Hepatocyte (in vitro differentiated cells): ENCODE measurements at places on chromosomes 5 and 9. TPM values are rescaled to one million over a fixed set of nuclear protein-coding genes. Genes with fewer than 3 reads are reported as not detected.

Gene CCDC152
- total RNA-seq, result 1.8 and 2.0 TPM in 2 replicates

Gene RHOBTB3
- total RNA-seq, result 126 and 162 TPM in 2 replicates

Gene SPACA9
- total RNA-seq, result 0.44 and 1.9 TPM in 2 replicates

Gene AQP3
- total RNA-seq, result 97.1 and 101 TPM in 2 replicates

Gene IL33
- total RNA-seq, result 2.0 and 2.1 TPM in 2 replicates

Gene ZNF879
- total RNA-seq, result 3.6 and 4.3 TPM in 2 replicates

Gene IL5
- total RNA-seq, result not detected in 2 replicates

Gene SLC36A3
- not detected in 2 replicates for total RNA-seq

Gene PLEKHG4B
- 3.5 and 4.0 TPM in 2 replicates for total RNA-seq

Gene PAEP
- total RNA-seq, result not detected in 2 replicates

Gene GARNL3
- 10.5 and 14.5 TPM in 2 replicates for total RNA-seq

Gene GBGT1
- 10.1 and 15.5 TPM in 2 replicates for total RNA-seq

Gene CKMT2
- total RNA-seq, result 5.0 and 5.5 TPM in 2 replicates

Gene GRM6
- total RNA-seq, result not detected in 2 replicates

Gene FSTL4
- 0.47 and 0.60 TPM in 2 replicates for total RNA-seq

Gene SWI5
- total RNA-seq, result 29.0 and 33.0 TPM in 2 replicates

Gene RMI1
- total RNA-seq, result 5.4 and 5.8 TPM in 2 replicates

Gene CCNJL
- total RNA-seq, result 6.6 and 8.1 TPM in 2 replicates

Gene CNOT8
- total RNA-seq, result 63.9 and 84.0 TPM in 2 replicates

Gene ENTPD2
- 1.8 and 2.3 TPM in 2 replicates for total RNA-seq

Gene LIFR
- total RNA-seq, result 61.3 and 83.8 TPM in 2 replicates

Gene FOXD4
- 0.28 and 0.30 TPM in 2 replicates for total RNA-seq

Gene RASGRF2
- total RNA-seq, result 3.1 and 3.3 TPM in 2 replicates

Gene PDCD1LG2
- not detected in 2 replicates for total RNA-seq

Gene NIM1K
- total RNA-seq, result not detected in 2 replicates

Gene SAPCD2
- 4.6 and 7.5 TPM in 2 replicates for total RNA-seq

Gene SLCO6A1
- 0.52 and 1.2 TPM in 2 replicates for total RNA-seq

Gene PDZD2
- 1.9 and 4.0 TPM in 2 replicates for total RNA-seq

Gene GABRA1
- 0.16 and 0.30 TPM in 2 replicates for total RNA-seq

Gene PFN3
- total RNA-seq, result not detected in 2 replicates

Gene EIF4E1B
- not detected in 2 replicates for total RNA-seq

Gene CDO1
- 29.5 and 29.8 TPM in 2 replicates for total RNA-seq
